Caco-2 (cell line): ENCODE measurements at places on chromosomes 4 and X.

DNA sequence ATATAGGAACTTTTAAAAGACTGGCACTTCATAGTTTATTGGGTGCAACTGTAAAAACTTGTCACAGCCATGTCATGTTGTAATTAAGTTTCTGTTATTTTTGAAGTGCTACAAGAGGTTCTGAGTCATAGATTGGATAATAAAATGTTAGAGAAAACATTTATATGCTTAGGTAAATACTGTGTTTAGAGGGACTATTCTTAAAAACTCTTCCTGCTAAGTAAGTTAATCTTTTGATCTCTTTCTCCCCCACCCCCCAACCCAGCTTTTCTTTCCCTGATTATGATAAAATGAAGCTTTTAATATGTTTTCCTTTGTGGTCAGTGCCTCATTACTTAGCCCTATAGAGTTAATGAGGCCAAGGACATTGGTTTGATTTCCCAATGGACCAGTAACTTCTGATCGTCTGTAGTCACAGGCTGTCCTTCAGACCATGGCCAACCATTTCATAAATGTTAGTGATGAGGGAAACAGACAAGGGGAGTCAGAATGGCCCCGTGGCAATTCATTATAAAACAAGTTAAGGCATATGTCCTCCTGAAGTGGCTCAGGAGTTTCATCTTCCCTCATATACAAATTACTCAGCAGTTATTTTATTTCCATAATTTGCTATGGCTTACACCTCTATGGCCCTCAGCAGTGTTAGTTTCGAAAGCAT, 3.9 kb upstream of the PDLIM5 start:
- no peaks in the 10 kb centered on the region for H3K36me3 ChIP-seq
- no peak overlapping the region for H3K4me3 ChIP-seq
- no peak for DNase-seq
- no peaks in the 10 kb centered on the region for H3K27me3 ChIP-seq
- H3K27ac ChIP-seq: no peak overlapping the region
- peaks cover 28% of the 10 kb centered on the region for H3K4me1 ChIP-seq

GRCh38 chr4:143186212-143186611, 1.5 kb downstream of the USP38 start:
- no peaks in the 10 kb centered on the region for H3K27me3 ChIP-seq

DNA sequence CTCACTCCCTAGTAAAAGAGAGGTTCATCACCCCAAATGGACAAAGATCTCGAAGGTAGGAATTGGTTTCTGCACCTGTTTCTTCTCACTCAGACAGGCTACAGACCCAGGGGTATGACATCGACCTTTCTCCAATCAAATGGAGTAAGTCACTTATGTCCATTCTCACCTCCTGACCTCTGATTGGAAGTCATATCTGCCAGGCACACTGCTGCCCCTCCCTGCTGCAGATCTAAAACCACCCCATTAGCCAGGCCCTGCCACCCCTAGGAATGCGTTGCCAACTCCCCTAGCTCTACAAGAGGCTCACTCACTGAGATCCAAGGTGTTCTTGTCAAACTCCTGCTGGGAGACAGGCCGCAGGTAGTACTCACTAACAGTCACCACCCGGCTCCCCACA, 6.8 kb downstream of the GPKOW start:
- no peak for DNase-seq
- H3K27me3 ChIP-seq: no peaks in the 10 kb centered on the region
- no peak overlapping the region for H3K4me3 ChIP-seq
- H3K36me3 ChIP-seq: peaks cover 1% of the 10 kb centered on the region; the same call in 1 of the 2 replicates
- H3K4me1 ChIP-seq: no peaks in the 10 kb centered on the region
- H3K27ac ChIP-seq: no peak overlapping the region

- H3K36me3 ChIP-seq: no peaks in the 10 kb centered on the region
- no peak for DNase-seq
- H3K27ac ChIP-seq: no peak overlapping the region
- H3K27me3 ChIP-seq: no peaks in the 10 kb centered on the region
- no peak overlapping the region for H3K4me3 ChIP-seq
Observed at GRCh38 chr4:184849185-184849584, 23.4 kb upstream of the ACSL1 start.

DNA sequence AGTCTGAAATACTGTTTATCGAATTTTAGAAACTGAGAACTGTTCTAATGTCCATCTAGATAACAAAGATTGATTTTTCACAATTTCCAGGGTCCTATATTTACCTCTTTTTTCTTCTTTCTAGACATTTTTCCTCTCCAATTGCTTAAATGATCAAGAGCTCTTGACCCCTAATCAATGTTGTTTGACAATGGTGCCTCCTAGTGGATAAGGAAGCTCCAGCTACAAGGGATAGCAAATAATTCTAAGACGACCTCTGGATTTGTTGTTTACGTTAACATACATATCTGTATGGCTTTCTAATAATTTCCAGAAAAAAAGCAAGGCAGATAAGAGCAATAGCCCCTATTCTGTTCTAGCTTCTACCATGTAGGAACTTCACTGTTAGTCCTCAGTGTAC, 35.8 kb downstream of the GPR82 start:
- DNase-seq: peak; percentile 5
- H3K27ac ChIP-seq: no peak overlapping the region
- H3K27me3 ChIP-seq: no peaks in the 10 kb centered on the region
- H3K4me3 ChIP-seq: no peak overlapping the region

DNA sequence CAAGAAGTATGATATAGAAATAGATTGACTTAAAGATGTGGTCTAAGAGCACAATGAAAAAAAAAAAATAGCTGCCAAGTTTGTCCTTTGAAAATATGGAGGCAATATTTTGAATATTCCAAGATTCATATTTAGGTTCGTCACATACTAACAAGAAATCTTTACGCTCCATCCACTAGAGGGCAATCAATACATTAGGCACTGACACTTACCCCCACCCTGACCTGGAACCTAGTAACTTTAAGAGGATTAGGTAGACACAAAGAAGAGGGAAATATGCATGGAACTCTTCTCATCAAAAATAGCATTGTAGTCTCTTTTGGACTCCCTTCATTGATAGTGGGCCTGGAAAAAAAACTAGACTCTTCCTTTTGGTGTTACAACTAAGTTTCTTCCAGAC, 1108.1 kb downstream of the PCDH19 start:
- no peaks in the 10 kb centered on the region for H3K27me3 ChIP-seq
- H3K4me1 ChIP-seq: no peaks in the 10 kb centered on the region
- H3K36me3 ChIP-seq: no peaks in the 10 kb centered on the region
- no peak overlapping the region for H3K4me3 ChIP-seq

DNA sequence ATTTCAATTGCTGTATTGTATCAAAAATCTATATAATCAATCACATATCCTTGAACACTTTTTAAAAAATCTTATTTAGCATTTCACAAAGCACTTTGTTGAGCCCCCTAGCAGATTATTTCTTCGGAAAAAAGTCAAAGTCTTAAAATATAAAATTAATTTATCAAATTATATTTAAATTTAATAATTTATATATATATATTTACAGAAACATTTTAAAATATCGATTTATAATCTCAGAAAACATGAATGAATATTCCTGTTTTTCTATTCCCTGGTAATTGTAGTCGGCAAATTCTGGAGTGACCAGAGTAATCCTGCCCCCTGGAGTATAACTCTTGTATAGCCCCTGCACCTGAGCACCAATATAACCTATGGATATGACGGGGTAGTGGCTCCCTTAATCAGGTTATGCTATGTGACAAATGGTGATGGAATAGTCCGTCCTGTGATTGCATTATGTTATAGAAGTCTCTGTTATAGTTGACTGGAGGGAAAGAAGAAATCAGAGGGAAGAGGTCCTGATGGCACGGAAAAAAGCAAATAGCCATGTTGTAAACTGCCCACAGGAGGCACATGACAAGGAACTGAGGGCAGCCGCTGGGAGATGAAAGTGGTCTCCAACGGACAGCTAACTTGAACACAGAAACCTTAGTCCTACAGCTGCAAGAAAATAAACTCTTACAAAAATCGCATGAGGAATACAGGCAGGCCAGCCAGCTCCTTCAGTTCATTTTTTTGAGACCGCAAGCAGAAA, 1092.3 kb downstream of the ARAP2 start:
- no peaks in the 10 kb centered on the region for H3K4me1 ChIP-seq
- H3K4me3 ChIP-seq: no peak overlapping the region
- H3K27ac ChIP-seq: no peak overlapping the region
- H3K36me3 ChIP-seq: no peaks in the 10 kb centered on the region
- H3K27me3 ChIP-seq: no peaks in the 10 kb centered on the region
- peak; percentile 63 for DNase-seq

GRCh38 chrX:16788477-16788876, 2.2 kb downstream of the TXLNG start:
- H3K4me1 ChIP-seq: no peaks in the 10 kb centered on the region
- no peaks in the 10 kb centered on the region for H3K36me3 ChIP-seq
- DNase-seq: no peak
- H3K4me3 ChIP-seq: no peak overlapping the region

GRCh38 chr4:158776106-158776505, 7.3 kb downstream of the FNIP2 start:
- no peaks in the 10 kb centered on the region for H3K36me3 ChIP-seq
- DNase-seq: no peak
- no peak overlapping the region for H3K4me3 ChIP-seq

DNA sequence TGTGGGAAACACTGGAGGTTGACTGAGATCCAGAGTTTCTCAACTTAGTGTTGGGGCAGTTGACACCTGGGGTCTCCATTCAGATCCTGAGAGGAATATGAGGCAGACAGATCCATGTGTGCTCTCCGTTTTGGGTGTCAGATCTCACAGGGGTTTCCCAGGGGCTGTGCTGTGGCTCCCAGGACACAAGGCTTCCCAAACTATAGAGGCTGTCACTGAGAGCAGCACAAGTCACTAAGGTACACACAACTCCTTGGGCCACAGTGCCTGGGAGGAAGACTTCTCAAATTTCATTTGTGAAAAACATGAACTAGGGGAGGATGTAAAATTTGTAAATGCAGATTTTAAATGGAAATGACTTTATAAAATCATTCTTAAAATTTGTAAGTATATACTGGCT, 363.6 kb downstream of the FBXO8 start:
- H3K27me3 ChIP-seq: no peaks in the 10 kb centered on the region
- no peaks in the 10 kb centered on the region for H3K36me3 ChIP-seq
- no peaks in the 10 kb centered on the region for H3K4me1 ChIP-seq
- no peak overlapping the region for H3K4me3 ChIP-seq

DNA sequence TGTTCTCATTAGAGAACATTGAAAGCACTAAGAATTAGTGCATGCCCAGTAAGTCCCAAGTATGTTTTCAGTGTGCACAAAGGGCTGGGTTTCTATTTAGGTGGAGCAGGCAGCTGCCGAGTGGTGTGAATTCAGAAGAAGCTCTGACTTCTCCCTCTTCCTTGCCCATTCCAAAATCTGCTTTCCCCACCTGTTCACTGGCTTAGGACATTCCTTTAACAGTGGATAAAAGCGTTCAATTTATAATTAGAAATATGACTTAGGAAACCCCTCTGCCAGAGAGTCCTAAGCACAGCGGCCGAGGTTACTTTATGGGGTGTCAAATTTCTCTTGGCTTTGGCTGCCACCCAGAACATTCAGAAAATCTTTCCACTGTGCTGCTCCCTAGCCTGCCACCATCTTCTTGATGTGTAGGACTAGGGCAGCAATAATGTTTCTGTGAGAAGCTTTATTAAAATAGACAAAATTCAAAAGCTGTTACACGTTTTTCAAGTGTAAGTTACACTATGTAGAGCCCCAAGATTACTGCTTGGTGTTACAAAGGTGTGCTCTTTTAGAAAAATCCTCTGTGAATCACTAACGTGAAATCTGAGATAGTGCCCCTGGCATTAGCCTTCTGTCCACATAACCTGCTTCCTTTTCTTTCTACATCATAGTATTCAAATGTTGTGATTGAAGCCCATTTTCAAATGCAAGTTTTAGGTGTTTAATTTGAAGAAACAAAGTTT, 191.6 kb upstream of the ANKRD50 start:
- no peak overlapping the region for H3K4me3 ChIP-seq
- H3K36me3 ChIP-seq: no peaks in the 10 kb centered on the region
- no peaks in the 10 kb centered on the region for H3K4me1 ChIP-seq

GRCh38 chr4:41349021-41349420, 92.3 kb downstream of the UCHL1 start:
- no peak overlapping the region for H3K4me3 ChIP-seq
- DNase-seq: no peak
- no peaks in the 10 kb centered on the region for H3K27me3 ChIP-seq
- H3K4me1 ChIP-seq: peaks cover 16% of the 10 kb centered on the region
- H3K27ac ChIP-seq: no peak overlapping the region
- no peaks in the 10 kb centered on the region for H3K36me3 ChIP-seq

DNA sequence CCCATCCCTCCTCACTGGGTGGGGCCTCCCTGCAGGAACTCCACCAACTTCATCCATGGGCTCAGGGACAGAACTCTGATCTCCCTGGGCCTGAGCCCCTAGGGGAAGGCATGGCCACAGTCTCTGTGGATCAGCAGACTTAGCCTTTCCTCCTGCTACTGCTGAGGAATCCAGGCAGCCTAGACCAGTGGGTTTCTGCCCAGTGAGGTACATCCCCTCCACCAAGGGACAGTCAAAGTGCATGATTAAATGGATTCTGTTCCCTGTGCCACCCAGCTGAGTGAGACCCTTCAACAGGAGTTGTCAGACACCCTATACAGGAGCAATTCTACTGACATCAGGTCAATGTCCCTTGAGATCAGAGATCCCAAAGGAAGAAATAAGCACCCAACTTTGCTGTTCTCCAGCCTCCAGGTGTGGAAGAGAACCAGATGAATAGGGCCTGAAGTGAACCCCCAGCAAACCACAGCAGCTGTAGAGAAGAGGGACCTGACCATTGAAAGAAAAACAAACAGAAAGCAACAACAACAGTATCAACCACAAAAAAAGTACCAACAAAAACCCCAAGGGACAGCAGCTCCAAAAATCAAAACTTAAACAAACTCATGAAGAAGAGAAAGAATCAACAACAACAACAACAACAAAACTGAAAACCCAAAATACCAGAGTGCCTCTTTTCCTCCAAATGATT, 84.8 kb downstream of the CHIC1 start:
- H3K36me3 ChIP-seq: no peaks in the 10 kb centered on the region
- H3K27ac ChIP-seq: no peak overlapping the region
- H3K27me3 ChIP-seq: no peaks in the 10 kb centered on the region
- H3K4me1 ChIP-seq: no peaks in the 10 kb centered on the region

DNA sequence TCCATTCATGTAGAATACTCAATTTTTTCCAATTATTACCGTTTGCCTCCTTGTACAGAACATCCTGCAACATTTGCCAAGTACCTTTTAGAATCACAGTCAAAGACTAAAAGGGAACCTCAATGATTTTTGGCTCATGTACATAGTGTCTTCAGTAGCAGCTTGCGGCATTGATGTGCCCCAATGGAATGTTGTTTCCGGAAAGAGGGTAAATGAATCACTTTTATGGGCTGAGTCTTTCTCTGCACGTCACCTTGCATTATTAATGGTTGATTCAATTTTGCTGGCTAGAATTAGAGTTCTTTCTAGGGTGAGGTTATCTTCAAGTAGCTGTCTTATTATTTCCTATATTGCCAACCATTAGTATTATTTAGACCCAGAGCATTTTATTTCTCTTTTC, 116.9 kb upstream of the GABRA2 start:
- H3K36me3 ChIP-seq: no peaks in the 10 kb centered on the region
- H3K27ac ChIP-seq: no peak overlapping the region
- no peaks in the 10 kb centered on the region for H3K27me3 ChIP-seq
- DNase-seq: no peak
- H3K4me1 ChIP-seq: no peaks in the 10 kb centered on the region

- no peak overlapping the region for H3K27ac ChIP-seq
- H3K4me1 ChIP-seq: no peaks in the 10 kb centered on the region
- H3K27me3 ChIP-seq: no peaks in the 10 kb centered on the region
- peaks cover 2% of the 10 kb centered on the region for H3K36me3 ChIP-seq
Observed at GRCh38 chr4:122978109-122978508, 55.7 kb upstream of the NUDT6 start.

- no peak for DNase-seq
- no peak overlapping the region for H3K27ac ChIP-seq
- H3K27me3 ChIP-seq: no peaks in the 10 kb centered on the region
- no peaks in the 10 kb centered on the region for H3K4me1 ChIP-seq
- no peak overlapping the region for H3K4me3 ChIP-seq
Observed at GRCh38 chr4:109046471-109047201, 255.8 kb downstream of the COL25A1 start.
